ENCODE measurements at places on chromosomes 5 and 9.

DNA sequence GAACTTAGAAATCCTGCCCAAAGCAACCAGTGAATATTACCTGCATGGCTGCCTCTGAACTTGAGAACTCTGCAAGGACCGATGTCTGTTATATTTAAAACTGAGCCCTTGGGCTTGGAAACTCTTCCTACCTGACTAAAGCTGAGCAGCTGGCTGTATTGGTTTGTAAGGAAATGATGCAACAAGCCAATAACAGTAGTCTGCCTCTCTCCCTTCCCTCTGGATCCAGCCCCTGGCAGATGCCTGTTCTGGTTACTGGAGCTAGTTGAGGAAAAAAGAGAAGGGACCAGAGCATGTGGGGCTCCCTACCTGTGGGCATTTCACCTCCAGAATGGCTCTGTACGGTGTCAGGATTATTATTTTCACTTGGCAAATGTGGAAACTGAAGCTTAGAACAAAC lies 34.7 kb downstream of the SH3RF2 start:
- DNase-seq = no peak

GRCh38 chr5:158039911-158040347 lies 181.0 kb upstream of the CLINT1 start:
- DNase-seq = no peak

GRCh38 chr5:91282210-91282609 lies 100.9 kb downstream of the ARRDC3 start:
- no peak for DNase-seq

GRCh38 chr5:83844449-83845068 lies 123.9 kb upstream of the HAPLN1 start:
- DNase-seq = peak; percentile 10

DNA sequence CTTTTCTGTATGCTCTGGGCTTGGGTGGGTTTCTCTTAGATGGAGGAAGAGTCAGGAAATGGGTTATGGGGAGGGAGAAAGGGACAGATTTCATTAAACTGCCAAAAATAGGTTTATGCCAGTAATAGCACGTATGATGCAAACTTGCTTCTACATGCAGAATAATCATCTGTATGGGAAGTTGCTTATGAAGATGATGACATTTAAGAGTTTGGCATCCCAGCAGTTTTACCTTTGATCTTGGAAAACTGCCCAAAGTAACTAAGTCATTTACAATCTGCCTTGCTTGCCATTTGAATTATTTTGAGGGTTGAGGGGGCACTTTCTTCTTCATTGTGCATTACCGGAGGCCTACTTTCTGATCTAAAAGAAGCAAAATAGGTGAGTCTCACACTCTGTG lies 282.9 kb upstream of the ANKRD55 start:
- DNase-seq = no peak

GRCh38 chr5:40224421-40224820 lies 455.3 kb upstream of the PTGER4 start:
- no peak for DNase-seq

- DNase-seq = no peak
These were observed 608 bp downstream of the ELOVL7 start for GRCh38 chr5:60843386-60843935.

DNA sequence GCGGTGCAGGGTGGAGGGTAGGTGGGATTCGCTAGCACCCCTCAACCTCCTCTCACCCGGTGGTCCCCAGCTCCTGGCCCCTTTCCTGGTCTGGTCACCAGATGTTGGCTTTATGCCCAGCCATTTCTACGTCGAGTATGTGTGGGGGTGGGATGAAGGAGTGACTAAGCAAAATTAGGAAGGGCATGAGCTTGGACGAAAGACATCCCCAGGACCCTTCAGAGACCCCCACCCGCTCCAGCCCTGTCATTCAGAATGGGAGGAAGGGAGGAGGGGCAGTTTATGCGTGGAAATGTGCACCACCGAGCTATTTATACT lies 742 bp downstream of the BHMT2 start:
- DNase-seq = no peak

DNA sequence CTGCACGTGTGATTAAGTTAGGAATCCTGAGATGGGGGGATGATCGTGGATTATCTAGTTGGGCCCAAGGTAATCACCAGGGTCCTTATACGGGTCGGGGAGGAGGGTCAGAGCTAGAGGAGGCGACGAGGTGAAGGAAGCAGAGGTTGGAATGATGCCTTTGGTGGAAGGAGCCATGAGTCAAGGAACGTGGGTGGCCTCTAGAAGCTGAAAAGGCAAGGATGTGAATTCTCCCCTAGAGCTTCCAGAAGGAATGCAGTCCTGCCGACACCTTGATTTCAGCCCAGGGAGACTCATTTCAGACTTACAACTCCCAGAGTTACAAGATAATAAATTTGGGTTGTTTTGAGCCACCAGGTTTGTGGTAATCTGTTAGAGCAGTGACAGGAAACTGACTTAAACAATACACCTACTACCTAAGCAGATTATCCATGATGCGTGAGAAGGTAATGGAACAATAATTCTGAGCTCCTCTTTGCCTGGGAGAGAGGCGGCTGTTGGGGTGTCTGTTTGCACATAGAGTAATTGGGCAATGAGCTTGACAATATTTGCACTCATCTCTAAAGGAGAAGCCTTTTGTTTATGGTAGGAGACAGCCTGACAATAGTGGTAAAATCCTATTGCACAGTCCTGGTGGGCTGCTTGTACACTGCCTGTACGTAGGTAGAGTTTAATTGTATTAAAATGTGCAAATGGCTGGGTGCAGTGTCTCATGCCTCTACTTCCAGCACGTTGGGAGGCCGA lies 129.3 kb upstream of the IER5L start:
- DNase-seq = no peak

- DNase-seq = peak; percentile 99
These were observed 129.9 kb downstream of the RXRA start for GRCh38 chr9:134455934-134456755.

DNA sequence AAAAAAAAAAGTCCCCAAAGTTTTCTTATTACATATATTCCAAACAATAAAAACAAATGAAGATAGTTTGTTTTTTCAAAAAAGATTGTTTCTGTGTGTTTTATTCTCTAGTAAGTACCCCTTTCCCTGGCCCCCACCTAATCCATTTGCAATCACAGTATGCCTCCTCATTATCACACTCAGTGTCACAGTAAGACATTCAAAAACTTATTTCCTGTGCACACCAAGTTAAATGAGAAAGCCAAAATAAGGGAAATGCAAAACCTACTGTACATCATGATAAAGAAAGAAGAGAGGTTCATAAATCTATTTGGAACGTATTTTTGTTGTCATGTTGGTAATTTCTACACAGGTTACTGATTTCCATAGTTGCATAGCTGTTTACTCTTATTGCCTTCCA lies 62.3 kb downstream of the ST8SIA4 start:
- DNase-seq = no peak

DNA sequence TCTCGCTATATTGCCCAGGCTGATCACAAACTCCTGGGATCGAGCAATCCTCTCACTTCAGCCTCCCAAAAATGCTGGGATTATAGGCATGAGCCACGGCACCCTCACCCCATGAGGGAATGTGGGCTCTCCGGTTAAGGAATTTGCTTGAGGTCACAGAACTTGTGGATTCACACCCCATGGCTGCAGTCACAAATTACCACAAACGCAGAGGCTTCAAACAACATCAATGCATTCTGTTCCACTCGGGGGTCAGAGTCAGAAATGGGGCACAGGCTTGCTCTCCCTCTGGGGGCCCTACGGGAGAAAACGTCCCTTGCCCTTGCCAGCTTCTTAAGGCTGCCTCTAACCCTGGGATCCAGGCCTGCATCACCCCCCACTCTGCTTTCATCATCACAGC lies 12.2 kb upstream of the SPINK4 start:
- DNase-seq = no peak

DNA sequence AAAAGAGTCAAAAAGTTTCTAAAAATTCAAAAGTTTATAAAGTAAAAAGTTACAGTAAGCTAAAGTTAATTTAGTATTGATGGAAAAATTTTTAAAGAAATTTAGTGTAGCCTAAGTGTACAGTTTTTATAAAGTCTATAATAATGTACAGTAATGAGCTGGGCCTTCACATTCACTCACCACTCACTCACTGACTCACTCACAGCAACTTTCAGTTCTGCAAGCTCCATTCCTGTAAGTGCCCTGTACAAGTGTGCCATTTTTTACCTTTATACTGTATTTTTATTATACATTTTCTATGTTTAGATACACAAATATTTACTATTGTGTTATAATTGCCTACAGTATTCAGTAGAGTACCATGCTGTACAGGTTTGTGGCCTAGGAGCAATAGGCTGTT lies 239.5 kb upstream of the MAP3K1 start:
- no peak for DNase-seq

DNA sequence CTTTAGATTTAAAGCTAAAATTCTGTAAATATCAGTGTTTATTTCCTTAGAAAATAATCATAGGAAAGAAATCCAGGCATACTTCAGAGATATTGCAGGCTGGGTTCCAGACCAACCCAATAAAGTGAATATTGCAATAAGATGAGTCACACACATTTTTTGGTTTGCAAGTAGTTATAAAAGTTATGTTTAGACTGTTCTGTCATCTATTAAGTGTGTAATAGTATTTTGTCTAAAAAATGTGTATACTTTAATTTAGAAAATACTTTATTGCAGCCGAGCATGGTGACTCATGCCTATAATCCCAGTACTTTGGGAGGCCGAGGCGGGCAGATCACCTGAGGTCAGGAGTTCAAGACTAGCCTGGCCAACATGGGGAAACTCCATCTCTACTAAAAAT lies 6.9 kb upstream of the RIC1 start:
- peak; percentile 74 for DNase-seq

DNA sequence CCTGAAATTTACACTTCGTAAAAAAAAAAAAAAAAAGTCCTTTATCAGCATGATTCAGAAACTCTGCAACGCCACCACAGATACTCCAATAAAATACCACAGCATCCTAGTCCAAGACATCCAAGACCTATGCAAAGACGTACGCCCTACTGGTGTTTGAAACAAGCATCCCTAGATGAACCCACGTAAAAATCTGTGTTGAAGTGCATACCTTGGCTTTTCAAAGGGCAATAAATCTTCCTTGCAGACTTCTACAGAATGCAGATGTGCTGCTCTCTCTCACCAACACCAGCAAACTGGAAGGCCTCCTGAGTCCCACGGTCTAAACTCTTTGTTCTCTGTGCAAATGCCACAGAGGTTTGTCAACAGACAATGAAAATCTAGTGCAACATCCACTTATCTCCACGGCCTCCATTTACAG lies 38.8 kb downstream of the MYO10 start:
- DNase-seq = no peak

DNA sequence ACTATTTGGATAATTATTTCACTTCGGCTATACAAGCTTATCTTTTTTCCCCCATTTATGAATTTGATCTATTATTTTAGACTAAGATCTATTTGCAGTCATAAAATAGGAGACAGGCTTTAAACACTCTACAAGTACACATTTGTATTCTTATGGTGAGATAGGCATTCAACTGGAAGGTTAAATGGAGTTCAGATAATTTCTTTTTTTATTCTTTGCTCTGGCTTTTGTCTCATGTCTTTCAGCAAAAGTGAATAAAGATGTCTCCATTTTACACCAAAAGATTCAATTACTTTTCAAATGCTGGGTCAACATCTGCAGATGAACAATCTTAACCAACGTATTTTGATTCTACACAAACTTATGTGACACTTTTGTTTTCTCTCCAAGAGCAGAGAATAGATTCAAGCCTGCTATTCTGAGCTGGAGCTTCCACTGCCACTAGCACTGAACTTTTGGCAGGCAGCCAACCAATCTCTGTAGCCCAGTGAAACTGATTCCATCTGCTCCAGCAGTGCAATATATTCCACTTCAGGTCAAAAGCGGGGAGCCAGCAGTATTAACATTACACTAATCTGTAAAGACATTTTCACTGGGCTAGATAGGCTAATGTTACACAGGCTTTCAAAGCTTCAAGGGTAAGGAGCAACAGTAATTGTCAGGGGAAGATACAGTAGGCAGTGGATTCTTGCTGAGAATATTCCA lies 452.0 kb upstream of the ZNF608 start:
- peak; percentile 47 for DNase-seq

Measured in GM04504 (cell line).